B cell (primary cell): ENCODE measurements at places on chromosomes 3 and 15.

GRCh38 chr3:62318365-62318751 lies 55.0 kb downstream of the FEZF2 start:
- DNase-seq, result no peak

- no peak for DNase-seq
These were observed 30.5 kb downstream of the TMED3 start for GRCh38 chr15:79341396-79341795.

- peak; percentile 54 for DNase-seq
These were observed 24.9 kb downstream of the ZMAT3 start for GRCh38 chr3:179046497-179047353.

DNA sequence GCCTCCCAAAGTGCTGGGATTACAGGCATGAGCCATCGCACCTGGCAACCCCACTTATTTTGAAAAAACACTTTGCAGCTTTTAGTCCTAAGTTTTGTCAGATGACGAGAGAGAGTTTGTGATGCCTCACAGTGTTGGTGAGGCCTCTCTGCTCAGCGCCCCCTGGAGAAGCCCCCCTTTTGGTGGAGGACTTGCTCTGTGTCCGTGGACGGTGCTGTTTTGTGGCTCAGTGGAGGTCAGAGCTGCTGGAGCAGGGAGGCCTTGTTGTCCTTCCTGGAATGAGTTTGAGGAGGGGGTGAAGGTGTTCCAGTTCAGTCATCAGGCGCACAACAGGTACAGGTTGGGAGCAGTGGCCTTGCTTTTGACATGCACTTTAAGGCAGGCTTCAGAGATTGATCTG lies 58.0 kb downstream of the PGPEP1L start:
- no peak for DNase-seq

DNA sequence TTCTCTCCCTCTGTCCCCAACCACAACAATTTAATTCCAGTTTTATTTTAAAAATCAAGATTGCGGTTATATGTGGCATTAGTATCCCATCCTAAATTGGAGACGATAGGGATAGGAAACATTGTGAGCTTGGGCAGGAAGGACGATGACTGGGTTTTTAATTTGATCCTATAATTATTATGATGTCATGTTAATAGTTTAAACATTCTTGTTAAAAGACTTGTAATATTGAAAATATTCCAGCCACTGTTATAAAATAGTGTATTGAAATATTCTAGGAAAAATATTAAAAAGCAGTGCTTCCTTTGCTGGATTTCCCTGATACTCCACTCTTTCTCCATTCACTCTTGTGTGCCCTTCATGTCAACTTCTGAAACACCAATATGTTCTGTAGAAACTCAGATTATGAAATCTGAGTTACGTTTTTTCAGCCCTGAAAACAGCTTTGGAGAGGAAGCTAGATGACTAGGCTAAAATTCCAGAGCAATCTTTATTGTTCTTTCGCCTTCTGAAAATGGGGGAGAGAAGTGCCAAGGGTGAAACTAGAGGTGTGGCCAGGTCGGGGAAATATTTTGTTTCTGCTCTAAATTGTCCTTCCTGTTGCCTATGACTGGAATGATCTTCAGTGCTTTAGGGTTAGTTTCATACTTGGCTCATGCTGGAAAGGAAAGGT lies 46.1 kb upstream of the MAP3K13 start:
- DNase-seq, result no peak

DNA sequence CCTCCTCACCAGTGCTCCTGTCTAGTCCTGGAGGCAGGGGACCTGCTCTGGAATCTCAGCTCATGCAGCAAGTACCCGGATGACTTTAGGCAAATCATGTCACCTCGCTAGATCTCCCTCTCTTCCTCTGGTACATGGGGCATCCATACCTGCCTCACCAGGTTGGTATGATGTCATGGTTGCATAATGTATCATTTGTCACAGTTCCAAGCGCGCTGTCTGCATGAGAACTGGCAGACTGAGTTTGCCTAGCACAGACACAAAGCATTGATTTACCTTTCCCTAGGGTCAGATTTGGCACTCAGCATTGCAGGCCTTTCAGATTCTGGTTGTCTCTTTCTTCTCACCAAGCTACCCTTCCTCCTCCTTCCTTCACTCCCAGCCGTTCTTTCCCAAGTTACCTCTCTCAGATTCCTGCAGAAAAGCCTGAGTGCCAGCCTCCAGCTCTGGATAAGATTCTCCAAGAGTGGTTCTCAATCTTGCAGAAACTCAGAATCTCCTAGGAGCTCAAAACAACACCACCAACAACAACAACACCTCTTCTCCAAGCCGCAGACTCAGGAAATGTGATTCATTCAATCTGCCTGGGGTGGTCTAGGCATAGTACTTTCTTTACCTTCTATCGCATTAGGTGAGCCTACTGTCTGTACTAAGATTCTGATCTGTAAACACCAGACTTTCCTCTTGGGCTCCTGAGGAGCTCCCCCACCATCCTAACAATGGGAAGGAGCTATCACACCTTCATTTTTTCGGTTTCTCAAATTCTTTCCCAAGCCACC lies 29.5 kb downstream of the FAM43A start:
- no peak for DNase-seq

- DNase-seq, result no peak
These were observed 3.7 kb downstream of the FAM162A start for GRCh38 chr3:122387709-122388108.
